Retinal pigment epithelial cell (primary cell): ENCODE measurements at places on chromosomes 1 and 21.

GRCh38 chr1:89957107-89957506, 37.8 kb upstream of the ZNF326 start:
- DNase-seq: no peak

GRCh38 chr1:41640141-41640751, 155.8 kb upstream of the EDN2 start:
- DNase-seq: no peak

DNA sequence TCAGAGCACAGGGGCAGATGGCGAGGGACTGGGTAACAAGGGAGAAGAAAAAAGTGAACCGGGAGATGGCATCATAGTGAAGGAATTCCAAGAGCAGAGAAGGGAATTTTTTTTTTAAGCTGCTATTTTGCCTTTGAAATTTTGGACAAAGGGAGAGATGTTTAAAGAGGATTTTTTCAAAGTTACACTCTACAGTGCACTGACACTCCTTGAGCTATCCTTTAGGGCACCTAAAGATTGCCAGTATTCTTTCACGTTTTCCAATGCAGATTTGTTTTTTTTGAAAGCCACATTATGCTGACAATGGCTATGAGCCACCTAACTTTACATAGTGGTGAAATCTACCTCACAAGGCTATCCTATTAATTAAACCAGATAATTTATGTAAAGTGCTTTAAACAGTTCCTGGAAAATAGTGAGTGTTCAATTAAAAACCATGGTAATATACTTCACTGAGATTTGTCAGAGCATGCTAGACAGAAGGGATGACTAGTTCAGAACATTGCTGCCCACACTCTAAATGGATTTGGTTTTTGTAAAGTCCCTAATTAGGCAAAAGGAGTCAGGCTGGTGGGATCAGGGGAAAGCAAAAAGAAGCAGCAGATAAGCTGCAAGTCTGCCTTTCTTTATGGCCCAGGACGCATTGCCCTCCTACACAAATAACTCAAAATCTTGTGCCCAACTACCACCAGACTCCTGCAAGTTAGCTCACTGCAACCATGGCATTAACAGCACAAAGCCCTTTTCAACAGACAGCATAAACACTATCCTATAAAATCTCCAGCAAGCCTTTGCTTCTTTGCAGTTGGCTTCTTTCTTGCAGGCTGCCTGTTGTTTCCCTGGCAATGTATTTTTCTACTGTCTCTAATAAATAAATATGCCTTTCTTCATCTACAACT, 53.9 kb downstream of the PRDX6 start:
- no peak for DNase-seq

DNA sequence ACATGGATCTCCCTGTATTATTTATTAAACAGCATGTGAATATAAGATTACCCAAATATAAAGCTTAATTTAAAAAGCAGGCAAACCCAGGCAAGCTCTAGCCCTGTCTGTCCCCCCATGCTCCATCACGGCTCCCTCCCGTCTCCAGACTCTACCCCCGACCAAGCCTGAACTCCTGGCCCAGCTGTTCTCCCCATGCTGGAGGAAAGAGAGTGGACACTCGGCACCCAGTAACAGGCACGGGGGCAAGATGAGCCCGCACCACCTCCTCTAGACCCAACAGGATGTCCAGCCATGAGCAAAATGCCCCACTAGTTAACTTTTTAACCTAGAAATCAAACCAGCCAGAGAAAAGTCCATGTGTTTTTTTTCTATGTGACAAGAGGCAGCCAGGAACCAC, 19.3 kb downstream of the SLC19A1 start:
- no peak for DNase-seq

DNA sequence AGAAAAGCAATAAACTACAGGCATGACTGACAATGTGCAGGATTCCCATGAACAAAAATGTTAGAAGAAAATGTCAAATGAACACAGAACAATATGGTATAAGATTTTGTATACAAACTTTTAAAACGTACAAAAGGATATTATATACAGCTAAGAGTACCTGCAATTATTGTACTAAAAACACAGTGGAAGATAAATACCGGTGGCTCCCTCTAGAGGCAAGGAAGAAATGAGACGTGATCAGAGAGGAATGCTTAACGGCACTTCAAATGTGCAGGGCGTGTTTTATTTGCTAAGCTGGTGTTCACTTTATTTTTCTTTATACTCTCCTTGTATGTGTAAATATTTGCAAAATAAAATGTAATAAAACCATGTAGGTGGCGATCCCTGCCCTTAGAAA, 191.8 kb upstream of the SAMSN1 start:
- DNase-seq: no peak

GRCh38 chr1:918353-918752, 5.4 kb upstream of the SAMD11 start:
- DNase-seq: no peak

DNA sequence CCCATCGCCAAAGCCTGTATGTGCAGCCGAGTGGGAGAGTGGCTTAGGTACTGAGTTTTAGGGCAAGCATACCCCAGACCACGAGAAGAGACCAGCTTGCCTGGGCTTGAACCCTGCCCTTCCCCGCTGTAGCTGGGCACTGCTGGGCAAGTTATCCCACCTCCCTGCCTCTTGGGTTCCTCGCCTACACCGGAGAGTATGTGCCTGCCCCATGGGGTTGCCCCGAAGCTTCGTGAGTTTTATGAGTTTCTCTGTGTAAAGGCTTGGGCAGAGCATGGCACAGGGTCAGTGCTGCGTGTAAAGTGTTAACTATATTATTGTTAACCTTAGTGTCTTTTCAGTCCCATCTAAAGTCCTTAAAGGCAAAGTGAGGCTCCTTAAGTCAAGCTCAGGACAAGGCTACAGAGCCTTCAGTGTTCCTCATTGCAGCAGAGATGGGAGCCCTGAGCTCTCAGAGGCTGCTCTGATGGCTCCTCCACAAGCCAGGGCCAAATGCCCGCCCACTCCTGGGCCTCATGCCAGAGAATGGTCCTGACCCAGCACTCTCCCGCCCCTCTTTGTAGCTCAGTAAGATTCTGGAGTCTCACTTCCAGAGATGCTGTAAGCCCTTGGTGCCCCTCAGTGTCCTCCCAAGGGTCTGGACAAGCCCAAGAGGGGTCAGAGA, 37.0 kb upstream of the KCNA10 start:
- no peak for DNase-seq

DNA sequence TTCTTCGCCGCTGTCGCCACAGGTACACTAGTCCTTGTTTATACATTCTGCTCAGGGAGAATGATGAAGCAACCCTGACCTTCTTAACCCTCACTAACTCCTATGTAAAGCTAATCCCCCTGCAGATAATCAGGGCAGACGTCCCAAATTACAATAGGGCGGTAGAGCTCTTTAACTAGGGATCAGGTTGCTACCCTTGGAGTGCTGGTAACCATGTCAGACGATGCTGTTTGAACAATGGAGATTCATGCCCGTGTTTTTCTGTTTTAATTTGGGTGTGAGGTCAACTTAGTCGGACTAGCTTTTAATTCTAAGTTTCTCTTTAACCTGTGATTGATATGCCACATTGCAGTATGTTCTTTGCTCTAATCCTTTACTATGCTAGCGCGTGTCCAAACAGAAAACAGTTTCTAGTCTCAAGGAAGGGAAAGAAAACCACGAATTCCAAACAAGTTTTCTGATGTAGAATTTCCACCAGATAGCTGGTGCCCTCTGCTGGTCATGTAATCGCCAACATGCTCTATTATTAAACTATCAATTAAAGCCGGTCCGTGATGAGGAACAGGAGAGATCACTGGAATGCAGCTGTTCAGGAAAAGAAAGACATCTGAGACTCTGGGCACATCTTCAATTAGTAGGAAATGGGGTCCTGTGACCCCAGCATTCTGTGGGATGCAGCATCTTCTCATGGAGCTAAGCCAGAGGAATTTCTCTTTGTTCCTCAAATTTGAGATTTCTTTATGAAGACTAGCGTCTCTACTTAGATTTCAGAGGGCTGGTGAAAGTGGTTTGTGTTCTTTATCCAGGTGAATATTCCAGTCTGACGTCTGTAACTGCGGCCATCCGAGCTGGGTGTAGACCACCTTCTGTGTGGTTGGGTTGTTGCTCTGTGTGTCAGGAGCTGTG, 18.3 kb upstream of the VAMP3 start:
- peak; percentile 34 for DNase-seq

GRCh38 chr1:23701996-23702395, 10.4 kb downstream of the RPL11 start:
- DNase-seq: no peak

- DNase-seq: no peak
These were observed 386.6 kb upstream of the POU3F1 start for GRCh38 chr1:38433084-38433722.
